Activated CD8-positive, alpha-beta memory T cell treated with anti-CD3 and anti-CD28 coated beads for 1 hour (primary cell): ENCODE measurements at places on chromosomes 13 and 19.

GRCh38 chr13:107331359-107331758 lies 763.4 kb upstream of the ARGLU1 start:
- DNase-seq: no peak

DNA sequence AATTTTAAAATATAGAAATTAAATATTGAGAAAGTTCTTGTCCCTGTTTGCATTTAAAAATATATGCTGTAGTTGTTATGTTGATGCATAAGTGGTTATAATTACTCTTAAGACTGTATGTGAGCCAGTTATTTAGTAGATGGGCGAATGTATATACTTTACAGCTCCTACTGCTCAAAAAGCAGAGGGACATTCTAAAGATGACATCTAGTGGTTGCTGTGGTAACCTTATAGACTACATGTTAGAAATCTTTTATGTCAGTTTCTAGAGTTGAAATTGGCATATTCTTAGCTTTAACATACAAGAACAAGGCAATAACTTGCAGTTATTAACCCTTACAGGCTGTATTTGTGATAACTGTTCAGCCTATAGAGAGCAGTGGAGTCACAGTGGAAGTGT lies 160.5 kb downstream of the OLFM4 start:
- DNase-seq: no peak

DNA sequence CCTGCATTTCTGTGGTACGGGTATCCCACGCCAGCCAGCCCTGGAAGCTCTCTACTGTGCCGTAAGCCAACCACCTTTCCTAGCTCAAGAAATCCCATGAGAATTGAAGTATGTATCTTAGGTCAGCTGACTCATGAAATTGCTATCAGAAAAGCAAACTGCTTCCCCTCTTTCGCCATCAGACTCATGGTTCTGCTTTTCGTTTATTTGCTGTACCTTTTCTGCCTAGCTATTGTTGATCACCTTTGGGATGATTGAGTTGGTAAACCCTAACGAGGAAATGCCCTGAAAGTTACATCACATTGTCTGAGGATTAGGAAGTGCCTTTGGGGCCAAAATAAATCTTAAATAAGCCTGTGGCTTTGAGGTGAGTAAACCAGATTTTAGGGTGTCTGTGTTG lies at the start of gene ADGRE3:
ADGRE3 (minus strand) TSS at position 81 of the 400 bp plus-strand sequence; CDS start at position 7, 74 bp downstream.
- DNase-seq: no peak

- DNase-seq: no peak
These were observed 3.4 kb downstream of the TCF3 start for GRCh38 chr19:1648920-1649541.

GRCh38 chr13:106587787-106588186 lies 19.9 kb upstream of the ARGLU1 start:
- no peak for DNase-seq

GRCh38 chr19:18279266-18279515 lies 2.2 kb downstream of the JUND start:
- DNase-seq: no peak

DNA sequence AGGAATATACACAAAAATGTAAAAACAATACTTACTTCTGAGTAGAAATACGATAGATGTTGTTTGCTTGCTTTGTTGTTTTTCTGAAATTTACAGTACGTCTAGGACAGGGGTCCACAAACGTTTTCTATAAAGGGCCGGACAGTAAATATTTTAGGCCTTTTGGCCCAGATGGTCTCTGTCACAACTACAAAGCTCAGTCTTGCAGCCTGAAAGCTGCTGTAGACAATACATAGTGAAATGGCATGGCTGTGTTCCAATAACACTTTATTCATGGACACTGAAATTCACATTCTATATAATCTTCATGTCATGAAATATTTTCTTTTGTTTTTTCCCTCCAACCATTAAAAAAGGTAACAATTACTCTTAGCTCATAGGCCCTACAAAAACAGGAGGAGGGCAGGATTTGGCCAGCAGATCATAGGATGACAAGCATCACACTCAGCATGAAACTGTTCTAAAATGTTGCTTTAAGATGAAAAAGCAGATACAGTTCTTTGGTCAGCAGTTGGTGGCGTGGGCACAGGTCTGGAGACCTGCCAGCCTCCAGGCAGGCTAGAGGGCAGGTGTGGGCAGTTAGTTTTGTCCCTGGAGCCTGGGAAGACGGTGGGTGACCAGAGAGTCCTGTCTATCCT lies at the start of gene EDDM13:
EDDM13 (plus strand) TSS at position 588 of the 638 bp plus-strand sequence. CDS start 87 bp downstream, outside the sequence.
- no peak for DNase-seq

GRCh38 chr19:9381361-9381785 lies 18.6 kb downstream of the ZNF177 start:
- DNase-seq: no peak

DNA sequence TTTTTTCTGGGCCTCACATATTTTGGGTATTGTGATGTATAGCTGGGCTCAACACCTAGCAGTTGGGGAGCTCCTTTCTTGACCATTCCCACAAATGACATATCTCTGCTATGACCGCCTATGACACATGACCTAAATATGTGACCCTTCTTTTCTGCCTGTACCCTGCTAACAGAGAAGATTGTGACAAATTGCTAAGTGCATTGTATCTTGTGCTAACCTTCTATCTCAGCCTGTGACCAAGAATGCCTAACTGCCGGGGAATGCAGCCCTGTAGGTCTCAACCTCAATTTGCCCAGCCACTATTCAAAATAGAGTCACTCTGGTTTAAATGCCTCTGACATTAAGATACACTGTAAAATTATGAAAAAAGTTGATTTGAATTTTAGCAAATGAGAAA lies 6.8 kb upstream of the ZNF429 start:
- no peak for DNase-seq

DNA sequence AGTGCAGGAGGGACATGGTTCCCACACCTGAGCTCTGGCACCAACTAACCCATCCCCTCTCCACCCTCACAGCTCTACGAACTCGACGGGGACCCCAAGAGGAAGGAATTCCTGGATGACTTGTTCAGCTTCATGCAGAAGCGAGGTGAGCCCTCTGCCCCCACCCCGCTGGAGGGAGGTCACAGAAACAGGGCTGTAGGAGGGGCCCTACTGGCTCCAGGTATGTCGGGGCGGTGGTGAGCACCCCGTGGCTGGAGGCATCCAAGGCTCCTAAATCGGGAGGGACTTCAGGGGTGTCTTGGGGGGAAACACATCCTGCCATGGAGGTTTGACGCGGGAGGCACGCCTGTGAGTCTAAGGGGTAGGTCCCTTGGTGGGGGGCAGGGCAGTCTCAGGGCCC lies 24.1 kb upstream of the WDR18 start:
- no peak for DNase-seq

DNA sequence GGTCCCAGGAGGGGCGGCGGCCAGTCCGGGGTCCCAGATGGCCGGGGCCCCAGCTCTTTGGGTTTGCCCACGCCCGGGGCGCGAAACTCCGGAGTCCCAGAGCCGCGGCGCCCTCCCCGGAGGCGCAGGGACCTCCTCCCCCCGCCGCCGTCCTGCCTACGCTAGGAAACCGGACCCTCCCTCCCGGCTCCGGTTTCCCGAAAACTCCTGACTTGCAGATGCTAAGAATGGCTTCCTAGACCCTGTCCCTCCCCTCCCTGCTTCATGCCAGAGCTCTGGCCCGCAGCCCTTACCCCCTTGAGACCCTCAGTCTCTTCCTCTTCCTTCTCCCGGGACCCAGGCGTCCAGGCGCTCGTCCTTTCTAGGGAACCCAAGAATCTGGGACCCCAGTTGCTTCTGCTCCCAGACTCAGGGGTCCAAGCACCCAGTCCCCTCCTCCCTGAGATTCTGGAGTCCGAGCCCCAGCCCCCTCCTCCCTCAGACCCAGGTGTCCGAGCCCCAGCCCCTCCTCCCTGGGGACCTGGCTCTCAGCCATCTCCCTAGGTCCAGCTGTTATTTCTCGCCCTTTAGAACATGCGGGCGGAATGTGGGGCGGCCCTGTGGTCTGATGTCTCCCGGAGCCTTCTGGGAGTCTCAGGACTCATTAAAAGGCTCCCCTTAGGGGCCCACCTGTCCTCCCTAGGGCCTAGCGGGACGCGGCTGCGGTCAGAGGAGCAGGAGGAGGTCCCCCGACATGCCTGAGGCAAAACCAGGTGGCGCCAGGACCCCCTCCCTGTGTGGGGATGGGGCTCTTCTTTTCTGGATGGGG lies at the start of gene MYBPC2:
MYBPC2 (plus strand) TSS at position 672 of the 808 bp plus-strand sequence; CDS start at position 734, 62 bp downstream.
- no peak for DNase-seq

- DNase-seq: no peak
These were observed 12.7 kb downstream of the LPAR6 start for GRCh38 chr13:48400090-48400694.
